ENCODE measurements at places on chromosomes 5 and 9.
A peak's percentile ranks its signal among the peaks of the same experiment; 100 is the strongest.

DNA sequence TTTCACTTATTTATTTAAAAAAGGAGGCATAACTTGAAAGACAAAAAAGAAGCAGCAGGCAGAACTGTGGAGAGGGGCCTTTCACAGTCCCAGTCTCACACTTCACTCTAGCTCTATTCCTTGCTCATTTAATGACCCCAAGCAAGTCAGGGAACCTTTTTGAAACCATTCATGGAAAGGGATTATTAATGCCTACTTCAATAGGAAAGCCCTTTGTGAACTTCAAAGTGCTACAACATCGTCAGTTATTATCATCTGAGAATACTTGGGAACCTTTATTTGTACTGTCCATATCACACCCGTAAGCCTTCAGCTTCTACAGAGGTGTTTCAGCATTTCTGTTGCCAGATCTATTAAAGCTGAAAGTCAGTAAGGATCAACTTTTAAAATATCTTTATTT lies 320.2 kb downstream of the TMEM161B start:
- H3K36me3 ChIP-seq: no peaks in the 10 kb centered on the region
- no peaks in the 10 kb centered on the region for H3K4me1 ChIP-seq
- H3K27ac ChIP-seq: no peak overlapping the region
- H3K4me3 ChIP-seq: no peak overlapping the region
- DNase-seq: no peak

DNA sequence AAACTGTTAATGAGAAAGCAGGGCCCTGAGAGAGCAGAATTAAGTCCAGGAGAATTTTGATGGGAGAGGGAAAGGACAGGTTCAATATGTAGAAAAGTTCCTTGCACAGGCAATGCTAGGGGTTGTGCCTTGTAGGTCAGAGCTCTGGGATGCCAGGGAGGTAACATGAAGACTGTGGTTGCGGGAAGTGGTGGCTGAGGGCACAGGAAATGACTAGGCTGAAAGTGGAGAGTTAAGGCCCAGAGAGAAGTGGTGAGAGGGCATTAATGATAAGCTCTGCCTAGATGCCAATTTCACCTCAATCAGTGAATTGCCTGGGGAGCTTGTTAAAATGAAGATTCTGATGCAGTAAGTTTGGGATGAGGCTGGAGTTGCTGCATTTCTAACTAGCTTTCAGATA lies 31.5 kb upstream of the PPP3R2 start:
- H3K4me1 ChIP-seq: no peaks in the 10 kb centered on the region
- no peaks in the 10 kb centered on the region for H3K27me3 ChIP-seq
- DNase-seq: no peak
- H3K27ac ChIP-seq: no peak overlapping the region
- no peak overlapping the region for H3K4me3 ChIP-seq

- DNase-seq: no peak
- H3K36me3 ChIP-seq: no peaks in the 10 kb centered on the region
- no peak overlapping the region for H3K4me3 ChIP-seq
- peaks cover 26% of the 10 kb centered on the region for H3K4me1 ChIP-seq
Measured at GRCh38 chr9:69171049-69171448, 3.0 kb upstream of the TJP2 start.

DNA sequence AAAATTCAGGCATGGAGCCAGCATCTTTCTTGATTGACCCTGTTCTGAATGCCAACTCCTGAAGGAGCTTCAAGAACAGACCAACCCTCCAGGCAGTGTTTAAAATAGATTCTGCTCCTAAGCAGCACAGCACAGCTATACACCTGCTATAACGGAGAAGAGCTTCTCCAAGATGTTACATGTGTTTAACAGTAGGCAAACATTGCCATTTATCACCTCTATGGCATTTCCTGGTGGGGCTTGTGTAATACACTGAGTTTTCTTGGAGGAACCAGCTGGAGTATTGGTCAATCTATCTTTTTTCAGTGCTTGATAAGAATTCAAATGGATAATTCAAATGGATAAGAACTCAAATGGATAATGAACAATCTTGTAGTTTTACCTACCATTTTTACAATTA lies 615.1 kb downstream of the CDH12 start:
- no peaks in the 10 kb centered on the region for H3K4me1 ChIP-seq
- H3K36me3 ChIP-seq: no peaks in the 10 kb centered on the region
- no peak for DNase-seq
- H3K4me3 ChIP-seq: no peak overlapping the region

DNA sequence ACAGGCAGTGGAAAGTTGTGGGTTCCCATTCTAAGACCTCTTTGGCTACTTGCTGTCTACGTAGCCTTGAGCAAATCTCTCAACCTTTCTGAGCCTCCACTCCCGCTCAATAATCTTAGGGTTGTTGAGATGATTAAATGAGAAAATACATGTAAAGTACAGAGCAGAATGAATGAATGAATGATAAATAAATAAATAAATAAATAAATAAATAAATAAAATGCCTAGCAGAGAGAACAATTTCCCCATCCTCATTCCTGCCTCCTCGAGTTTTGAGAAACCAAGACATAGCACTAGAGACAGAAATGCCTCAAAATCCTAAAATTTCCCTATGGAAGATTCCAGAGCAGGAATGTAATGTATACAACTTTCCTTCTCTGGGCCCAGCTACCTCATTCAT lies 128.3 kb upstream of the RAD23B start:
- no peak for DNase-seq
- no peak overlapping the region for H3K4me3 ChIP-seq
- no peaks in the 10 kb centered on the region for H3K36me3 ChIP-seq
- H3K27me3 ChIP-seq: no peaks in the 10 kb centered on the region

GRCh38 chr9:2043243-2043642 lies 28.1 kb downstream of the SMARCA2 start:
- no peak overlapping the region for H3K27ac ChIP-seq
- DNase-seq: no peak
- peaks cover 16% of the 10 kb centered on the region for H3K4me1 ChIP-seq
- no peaks in the 10 kb centered on the region for H3K36me3 ChIP-seq
- H3K27me3 ChIP-seq: no peaks in the 10 kb centered on the region

GRCh38 chr5:153546566-153546965 lies 56.1 kb downstream of the GRIA1 start:
- no peak overlapping the region for H3K4me3 ChIP-seq
- no peak for DNase-seq
- no peaks in the 10 kb centered on the region for H3K27me3 ChIP-seq
- H3K27ac ChIP-seq: no peak overlapping the region
- H3K4me1 ChIP-seq: peaks cover 4% of the 10 kb centered on the region

GRCh38 chr5:35066260-35066795 lies 18.6 kb upstream of the AGXT2 start:
- H3K27ac ChIP-seq: no peak overlapping the region
- H3K4me1 ChIP-seq: peaks cover 7% of the 10 kb centered on the region
- peaks cover 9% of the 10 kb centered on the region for H3K36me3 ChIP-seq
- no peak overlapping the region for H3K4me3 ChIP-seq
- no peak for DNase-seq

GRCh38 chr5:159405611-159406031 lies 75.3 kb upstream of the IL12B start:
- no peaks in the 10 kb centered on the region for H3K36me3 ChIP-seq
- H3K4me1 ChIP-seq: peaks cover 8% of the 10 kb centered on the region
- H3K27ac ChIP-seq: no peak overlapping the region
- no peaks in the 10 kb centered on the region for H3K27me3 ChIP-seq
- DNase-seq: no peak
- H3K4me3 ChIP-seq: no peak overlapping the region

DNA sequence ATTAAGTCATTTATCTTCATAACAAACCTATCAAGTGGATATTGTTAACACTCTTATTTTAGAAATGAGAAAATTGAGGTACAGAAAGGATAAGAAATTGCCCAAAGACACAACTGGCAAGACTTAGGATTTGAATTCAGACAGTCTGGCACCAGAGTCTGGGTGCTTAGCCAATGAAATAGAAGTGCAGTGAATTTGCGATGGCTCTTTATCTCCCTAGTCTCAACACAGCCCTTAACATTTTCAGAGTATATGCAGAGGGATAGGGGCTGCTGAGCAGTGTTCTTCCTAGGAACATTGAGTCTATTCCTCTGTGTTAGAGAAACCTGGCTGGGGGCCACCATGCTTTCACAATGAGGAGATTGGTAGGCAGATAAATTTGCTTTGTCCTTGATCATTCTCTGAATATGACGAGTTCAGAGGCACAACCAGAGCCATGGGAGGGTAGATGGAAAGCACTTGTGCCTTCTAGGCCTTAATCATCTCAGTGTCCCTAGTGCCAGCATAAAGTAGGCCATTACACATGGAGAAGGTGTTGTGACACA lies 6.1 kb upstream of the FSD1L start:
- no peak for DNase-seq
- H3K4me3 ChIP-seq: no peak overlapping the region
- no peaks in the 10 kb centered on the region for H3K27me3 ChIP-seq
- H3K27ac ChIP-seq: no peak overlapping the region

DNA sequence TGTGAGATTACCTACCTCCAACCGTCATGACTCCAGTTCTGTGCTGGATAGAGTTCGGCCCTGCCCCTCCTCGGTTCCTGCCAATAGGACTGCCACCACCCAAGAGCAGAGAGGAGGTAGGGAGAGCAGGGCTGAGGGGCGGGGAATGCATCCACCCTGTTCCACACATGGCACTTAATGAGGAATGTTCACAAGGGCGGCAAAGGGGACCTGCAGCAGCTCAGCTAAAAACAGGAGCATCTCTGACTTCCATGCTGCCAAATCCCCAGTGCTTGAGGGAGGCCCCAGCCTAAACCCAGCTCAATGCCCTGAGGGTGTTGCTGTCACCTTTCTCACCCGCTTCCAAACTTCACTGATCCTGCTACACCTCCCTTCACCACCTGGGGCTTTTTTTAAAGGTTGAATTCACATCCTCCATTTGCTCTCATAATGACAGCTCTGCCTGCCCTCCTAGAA lies 7.8 kb upstream of the DELE1 start:
- H3K36me3 ChIP-seq: no peaks in the 10 kb centered on the region
- H3K27ac ChIP-seq: no peak overlapping the region
- peaks cover 13% of the 10 kb centered on the region for H3K4me1 ChIP-seq
- no peak for DNase-seq
- H3K27me3 ChIP-seq: no peaks in the 10 kb centered on the region

DNA sequence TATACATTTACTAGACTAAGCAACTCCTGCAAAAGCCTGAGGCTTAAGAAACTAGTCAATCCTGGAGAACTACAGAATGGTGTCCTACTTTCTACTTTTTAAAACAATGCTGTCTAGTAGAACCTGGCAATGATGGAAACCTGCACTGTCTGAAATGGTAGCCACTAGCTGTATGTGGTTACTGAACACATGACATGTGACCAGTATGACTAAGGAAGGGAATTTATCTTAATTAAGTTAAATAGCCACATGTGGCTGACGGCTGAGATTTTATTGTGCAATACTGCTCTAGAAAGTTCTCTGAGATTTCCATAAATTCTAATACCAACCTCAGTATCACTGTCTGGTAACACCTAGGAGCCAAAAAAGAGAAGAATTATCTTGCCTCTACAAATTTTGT lies 44.9 kb upstream of the RAPGEF6 start:
- H3K4me1 ChIP-seq: peaks cover 12% of the 10 kb centered on the region
- peaks cover 31% of the 10 kb centered on the region for H3K36me3 ChIP-seq
- no peaks in the 10 kb centered on the region for H3K27me3 ChIP-seq
- no peak for DNase-seq
- no peak overlapping the region for H3K4me3 ChIP-seq
- H3K27ac ChIP-seq: peak overlapping the region; percentile 32

GRCh38 chr5:88667496-88668201 lies 215.3 kb downstream of the MEF2C start:
- H3K4me3 ChIP-seq: peak overlapping the region; percentile 23
- H3K4me1 ChIP-seq: peaks cover 7% of the 10 kb centered on the region
- H3K27ac ChIP-seq: no peak overlapping the region
